HS-27A (cell line): ENCODE measurements at places on chromosomes 1 and 21.

DNA sequence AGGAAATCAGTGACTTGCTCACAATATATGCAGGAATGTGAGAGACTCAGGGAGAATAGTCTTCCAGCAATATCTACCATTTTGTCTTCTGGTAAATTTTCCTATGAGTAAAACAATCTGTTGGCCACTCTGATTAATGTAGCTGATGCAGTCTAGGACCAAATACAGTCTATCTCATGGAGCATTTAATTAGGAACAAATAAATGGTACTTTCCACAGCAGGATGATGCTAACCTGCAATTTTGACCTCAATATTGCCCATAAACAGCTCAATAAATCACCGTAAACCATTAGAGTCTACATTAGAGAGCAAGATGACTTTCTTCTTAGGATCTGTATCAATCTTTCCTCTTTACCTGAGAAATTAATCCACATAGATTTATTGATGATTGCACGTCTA, 567.7 kb upstream of the B3GALT2 start:
- DNase-seq = no peak

DNA sequence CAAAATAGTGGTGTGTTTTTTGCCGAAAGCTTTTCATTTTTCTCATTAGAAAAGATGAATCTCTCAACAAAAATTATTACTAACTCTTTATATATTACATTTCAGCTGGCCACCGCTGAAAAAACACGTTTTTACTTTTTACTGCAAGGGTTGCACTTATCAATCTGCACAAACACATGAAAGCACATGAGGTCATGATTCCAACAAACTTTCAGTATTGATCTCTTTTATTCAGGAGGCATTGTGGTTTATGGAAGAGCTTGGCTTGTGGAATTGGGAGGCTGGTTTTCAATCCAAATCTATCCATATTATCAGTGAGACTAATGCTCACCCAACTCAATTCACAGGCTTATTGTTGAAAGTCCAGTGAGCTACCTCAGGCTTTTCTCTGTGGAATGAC, 20.6 kb upstream of the LPGAT1 start:
- DNase-seq = no peak

DNA sequence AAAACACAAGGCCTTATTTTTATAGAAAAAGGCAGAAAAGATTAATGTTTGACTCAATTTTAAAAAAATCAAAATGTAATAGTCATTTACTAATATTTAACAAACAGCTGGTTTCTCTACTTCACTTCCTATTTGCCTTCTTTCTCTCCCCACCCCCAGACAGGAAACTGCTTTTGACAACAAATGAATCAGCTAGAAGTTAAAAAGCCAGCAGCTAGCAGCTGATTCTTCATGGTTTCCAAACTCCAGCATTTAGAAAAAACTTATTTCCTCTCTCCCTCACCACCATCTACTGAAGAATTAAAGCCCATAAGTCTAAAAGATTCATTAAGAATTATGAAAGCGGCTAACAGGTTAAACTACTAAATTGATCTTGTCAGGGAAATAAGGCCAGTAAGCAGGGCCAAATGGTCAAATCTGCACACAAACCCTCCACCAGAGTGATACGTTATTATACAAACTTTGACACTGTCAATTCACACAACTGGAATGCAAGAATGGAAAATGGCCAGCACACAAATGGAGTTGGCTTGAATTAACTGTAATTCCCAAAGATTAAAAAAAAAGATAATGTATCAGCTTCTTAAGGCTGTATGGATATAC, 4.0 kb downstream of the WDR26 start:
- DNase-seq = peak; percentile 48

DNA sequence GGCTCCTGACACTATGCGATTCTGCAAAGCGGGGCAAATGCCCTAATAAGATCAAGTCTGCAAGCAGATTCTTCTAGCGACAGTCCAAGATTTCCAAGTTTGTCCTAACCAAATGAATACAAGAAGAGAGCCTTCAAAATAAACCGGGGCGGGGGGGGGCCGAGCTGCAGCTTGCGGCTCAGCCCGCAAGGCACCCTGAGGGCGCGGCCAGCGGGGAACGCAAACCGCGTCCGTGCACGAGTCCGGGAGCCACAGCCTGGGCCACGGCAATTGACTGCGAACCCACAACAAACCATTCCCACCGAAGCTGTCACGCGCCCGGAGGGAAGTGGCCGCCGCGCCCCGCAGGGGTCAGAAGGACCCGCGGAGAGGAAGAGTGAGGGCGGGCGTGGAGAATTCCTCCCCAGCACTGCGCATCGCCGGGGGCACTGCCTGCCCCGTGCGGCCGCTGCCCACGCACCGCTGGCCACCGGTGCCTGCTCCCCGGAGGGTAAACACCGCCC, 687 bp downstream of the TGFBR3 start:
- no peak for DNase-seq
